ENCODE measurements at places on chromosomes 3 and 15.

- no peak for DNase-seq
Observed at GRCh38 chr3:157586293-157586692, 83.1 kb upstream of the VEPH1 start.

DNA sequence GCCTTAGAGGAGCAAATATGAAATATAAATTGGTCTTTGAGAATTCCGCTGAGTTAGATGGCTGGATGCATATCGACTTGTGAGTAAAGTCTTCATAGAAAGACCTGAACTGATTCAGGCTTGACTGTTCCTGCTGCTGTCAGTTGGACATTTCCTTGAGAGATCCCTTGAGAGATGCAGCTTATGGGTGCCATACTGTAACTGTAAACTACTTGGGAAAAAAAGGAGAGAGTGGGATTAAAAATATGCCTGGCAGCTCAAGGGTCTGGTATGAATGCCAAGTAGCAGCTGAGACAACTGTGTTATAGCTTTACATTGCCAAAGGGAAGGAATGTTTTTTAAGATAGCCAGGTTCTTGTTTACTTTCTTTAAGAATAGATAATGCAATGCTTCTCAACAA lies 926.6 kb downstream of the EPHA3 start:
- no peak for DNase-seq

DNA sequence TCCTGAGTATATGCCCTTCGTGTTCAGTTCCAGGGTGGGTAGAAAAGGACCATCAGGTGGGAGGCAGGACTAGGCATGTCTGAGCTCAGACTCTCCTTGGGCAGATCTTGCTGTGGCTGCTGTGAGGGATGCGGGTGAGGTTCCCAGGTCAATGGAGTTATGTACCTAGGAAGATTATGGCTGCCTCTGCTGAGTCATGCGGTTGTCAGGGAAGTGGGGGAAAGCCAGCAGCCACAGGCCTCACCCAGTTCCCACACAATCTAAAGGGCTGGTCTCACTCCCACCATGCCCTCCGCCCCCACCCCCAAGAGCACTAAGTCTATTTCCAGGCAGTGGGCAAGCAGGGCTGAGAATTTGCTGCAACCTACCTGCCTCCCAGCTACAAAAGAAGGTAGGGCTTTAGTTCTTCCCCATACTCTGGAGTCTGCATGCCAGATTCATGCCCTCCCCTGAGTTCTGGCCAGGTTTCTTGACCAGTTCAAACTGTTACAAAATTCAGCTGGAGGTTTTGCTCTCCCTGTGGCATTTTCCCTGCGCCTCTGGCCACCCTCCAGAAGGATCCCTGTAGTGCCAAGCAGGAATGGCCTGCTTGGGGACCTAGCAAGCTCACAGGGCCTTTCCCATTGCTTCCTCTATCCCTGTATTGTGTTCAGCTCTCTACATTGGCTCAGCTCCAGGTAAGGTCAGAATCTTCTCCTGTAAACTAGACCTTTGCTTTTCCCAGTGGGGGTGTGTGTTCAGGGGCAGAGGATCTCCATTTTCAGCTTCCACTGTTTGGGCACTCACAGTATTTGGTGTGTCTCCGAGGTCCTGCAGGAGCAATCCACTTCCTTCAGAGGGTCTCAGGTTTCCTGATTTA lies 12.7 kb upstream of the TMCO5A start:
- DNase-seq = no peak

DNA sequence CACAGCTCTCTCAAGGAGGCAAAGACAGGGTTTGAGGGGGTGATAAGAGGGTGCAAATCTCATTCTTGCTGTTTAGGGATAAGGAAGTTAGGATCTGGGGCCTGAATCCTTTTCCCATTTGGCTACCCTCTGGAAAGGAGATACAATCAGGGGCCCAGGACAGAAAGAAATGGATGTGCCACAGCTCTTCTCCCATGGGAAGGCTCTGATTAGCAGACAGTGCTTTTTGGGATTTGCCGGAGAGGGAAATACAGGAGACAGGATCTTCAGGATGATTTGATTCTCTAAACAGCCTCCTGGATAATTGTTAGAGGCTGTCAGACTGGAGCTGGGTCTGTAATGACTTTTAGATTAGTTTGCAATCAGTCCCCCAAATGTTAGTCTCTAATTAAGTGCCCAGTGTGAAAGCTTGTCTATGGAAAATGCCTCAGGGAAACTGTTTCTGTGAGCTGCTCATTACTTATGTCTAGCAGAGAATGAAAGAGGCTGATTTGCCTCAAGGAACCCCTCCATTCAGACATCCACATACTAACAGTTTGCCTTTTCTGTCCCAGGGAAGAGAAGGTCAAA lies 67.6 kb downstream of the COL6A5 start:
- DNase-seq = no peak

GRCh38 chr3:153032891-153033290 lies 129.1 kb upstream of the RAP2B start:
- no peak for DNase-seq

- DNase-seq = no peak
Observed at GRCh38 chr3:31189971-31190370, 295.5 kb upstream of the GADL1 start.

DNA sequence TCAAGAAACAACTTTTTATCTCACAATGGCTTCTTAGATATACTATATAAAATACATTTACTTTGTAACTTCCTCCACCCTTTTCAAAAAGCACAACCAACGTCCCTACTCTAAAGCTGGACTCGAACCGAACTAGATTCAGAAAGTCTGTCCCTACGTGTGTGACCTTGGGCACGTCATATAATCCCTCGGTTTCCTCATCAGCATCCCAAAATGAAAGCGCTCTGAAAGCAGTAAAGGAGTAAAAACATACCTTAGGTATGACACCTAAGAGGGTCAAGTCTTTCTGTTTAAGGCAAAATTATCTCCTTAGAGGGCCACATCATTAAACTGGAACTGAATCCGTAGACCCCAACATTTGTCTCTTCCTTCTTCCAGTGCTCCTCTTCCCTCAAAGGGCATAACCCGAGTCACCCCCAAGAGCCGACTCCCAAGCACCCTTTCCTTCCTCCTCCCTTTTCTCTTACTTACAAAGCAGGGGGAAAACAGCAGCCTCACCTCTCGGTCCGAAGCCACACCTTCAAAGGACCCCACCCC lies 663 bp downstream of the PDCD10 start:
- no peak for DNase-seq

DNA sequence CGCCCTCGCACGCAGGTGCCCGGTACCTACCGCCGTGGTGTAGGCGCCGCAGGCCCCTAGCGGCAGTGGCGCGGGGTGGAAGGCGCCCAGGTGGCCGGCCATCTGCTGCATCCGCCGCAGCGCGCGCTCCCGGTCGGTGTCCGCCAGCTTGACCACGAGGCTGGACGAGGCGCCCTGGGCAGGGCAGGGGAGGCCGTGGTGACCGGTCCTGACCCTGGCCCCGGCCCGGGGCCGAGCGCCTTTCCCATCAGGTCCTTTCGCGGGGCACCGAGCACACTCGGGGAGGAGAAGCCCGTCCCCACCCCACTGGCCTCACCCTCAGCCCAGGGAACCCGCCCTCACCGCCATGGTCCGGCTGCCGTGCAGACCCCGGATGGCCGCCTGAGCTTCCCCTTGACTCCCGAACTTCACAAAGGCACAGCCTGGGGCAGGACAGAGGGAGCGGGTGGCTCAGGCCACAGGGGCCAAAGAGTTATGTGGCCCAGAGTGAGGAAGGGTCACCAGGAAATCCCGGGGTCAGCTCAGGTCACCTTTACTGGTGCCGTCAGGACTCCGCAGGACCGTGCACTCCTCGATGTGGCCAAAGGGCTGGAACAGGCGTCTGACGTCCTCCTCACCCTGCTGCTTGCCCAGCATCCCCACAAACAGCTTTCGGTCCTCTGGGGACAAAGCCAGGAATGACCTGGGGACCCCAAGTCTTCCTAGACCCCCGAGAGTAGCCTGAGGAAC lies 17.4 kb upstream of the PARP6 start:
- no peak for DNase-seq

DNA sequence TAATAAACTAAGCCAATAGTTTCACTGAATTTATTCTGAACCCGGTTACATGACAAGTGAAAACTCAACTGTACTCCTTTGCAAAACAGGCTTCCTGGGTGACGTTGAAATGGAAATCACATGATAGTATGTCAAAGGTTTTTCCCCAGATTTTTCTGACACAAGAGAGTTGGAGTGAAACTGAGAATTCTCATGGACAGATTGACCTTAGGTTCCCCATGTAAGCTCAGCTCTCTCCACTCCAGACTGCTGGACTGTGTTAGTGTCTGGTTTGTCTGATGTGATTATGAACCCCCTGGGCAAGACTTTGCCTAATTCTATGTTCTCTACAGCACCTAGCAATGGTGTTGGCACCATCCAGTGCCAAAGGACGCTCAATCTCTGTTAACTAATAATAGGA lies 219.7 kb upstream of the COL8A1 start:
- no peak for DNase-seq

DNA sequence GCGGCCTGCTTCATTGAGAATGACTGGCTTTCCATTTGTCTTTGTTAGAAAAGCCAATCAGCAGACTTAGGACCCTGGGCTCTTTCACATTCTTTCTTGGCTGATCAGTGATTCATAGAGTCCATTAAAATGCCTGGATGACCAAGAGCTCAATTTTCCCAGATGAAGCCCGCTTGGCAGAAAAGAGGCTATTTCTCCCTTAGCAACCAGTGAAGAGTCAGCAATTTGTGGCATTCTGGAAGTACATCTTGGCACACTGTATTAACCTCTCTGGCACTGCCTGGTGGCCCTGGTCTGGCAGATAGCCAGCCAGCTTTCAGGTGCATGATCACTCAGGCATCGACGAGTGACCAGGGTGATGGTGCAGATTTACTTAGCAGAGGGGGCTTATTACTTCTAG lies 145.7 kb upstream of the PLAAT1 start:
- DNase-seq = no peak

DNA sequence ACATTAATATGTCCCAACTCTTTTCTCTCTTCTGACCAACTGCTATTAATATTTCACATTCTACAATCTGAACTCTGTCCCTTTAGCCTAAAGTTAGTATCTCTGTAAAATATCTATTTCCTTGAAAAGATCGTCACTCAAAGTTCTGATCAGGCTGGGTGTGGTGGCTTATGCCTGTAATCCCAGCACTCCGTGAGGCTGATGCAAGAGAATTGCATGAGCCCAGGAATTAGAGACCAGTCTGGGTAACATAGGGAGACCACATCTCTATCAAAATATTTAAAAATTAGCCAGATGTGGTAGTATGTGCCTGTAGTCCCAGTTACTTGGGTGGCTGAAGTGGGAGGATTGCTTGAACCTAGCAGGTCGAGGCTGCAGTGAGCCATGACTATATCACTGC lies 695.6 kb downstream of the MCTP2 start:
- no peak for DNase-seq

- DNase-seq = no peak
Observed at GRCh38 chr3:172991424-172991996, 149.5 kb downstream of the SPATA16 start.

- DNase-seq = no peak
Observed at GRCh38 chr15:72509484-72509883, 35.4 kb downstream of the ARIH1 start.

- DNase-seq = no peak
Observed at GRCh38 chr3:196996454-196997265, 28.0 kb upstream of the PIGZ start.

- DNase-seq = no peak
Observed at GRCh38 chr15:89876396-89877082, 17.3 kb downstream of the AP3S2 start.
